Frontal cortex (tissue), 4 donors: ENCODE measurements at places on chromosomes 2 and 18.

- DNase-seq: no peak
Measured at GRCh38 chr2:65177751-65178442, 48.0 kb upstream of the RAB1A start.

- no peak for DNase-seq
Measured at GRCh38 chr2:128442891-128443302, 124.2 kb upstream of the HS6ST1 start.

GRCh38 chr2:200331061-200331400 lies 24.5 kb downstream of the SPATS2L start:
- DNase-seq: no peak

GRCh38 chr18:74137920-74138538 lies 9.6 kb downstream of the FBXO15 start:
- DNase-seq: no peak
